ENCODE measurements at places on chromosomes 7 and 10.

DNA sequence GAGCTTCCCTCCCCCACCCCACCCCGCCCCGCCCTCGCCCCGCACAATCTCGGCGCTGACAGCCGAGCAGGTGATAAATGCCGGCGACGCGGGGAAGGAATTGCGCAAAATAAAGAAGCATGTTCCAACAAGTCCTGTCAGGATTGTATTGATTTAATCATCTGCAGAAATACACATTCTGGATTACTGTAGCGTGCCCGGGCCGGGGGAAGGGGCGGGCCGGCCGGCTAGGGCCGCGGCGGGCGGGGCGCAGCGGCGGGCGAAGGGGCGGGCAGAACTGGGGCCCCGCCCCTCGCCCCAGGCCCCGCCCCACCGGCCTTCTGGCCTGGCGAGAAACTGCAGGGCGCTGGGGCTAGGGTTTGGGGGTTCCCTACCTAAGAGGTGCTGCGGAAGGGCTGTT is 88.9 kb upstream of the PAX2 start:
- no peak for DNase-seq

GRCh38 chr10:63883861-63884260 is 362.7 kb downstream of the REEP3 start:
- no peak for DNase-seq

DNA sequence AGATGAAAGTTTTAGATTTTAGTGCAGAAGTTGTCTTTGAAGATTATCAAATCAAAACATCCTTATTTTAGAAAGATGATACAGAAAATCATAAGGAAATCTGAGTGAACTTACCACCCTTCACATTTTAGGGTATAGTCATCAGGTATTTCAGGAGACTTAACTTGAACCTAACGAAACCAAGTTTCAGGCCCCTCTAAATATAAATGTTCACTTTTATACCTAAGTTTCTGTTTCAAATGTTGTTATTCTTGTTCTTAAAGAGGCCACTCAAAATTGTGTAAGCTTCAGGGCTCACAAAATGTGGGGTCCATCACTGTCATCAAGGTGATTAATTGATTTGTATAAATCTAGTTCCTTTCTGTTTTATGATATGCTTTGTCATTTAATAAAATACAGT is 216.2 kb downstream of the KIAA1217 start:
- no peak for DNase-seq

GRCh38 chr7:132065193-132065988 is 509.0 kb upstream of the PODXL start:
- no peak for DNase-seq

DNA sequence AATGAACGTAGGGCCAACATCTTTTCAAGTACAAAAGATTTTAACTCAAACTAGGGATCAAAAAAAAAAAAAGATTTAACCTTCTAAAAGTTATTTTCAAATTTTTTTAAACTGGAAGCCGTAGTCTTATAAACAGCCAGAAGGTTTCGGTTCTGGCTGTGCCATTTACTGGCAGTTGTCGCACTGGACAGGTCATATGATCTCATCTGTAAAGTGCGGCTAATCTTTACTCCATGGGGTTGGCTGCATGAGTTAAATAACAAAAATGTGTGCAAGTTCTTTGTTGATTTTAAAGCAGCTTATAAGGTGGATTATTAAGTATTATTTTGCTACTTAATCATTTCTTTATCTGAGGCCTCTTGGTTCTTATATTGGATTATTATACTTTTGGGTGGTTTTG is 36.6 kb downstream of the TRUB1 start:
- DNase-seq, result no peak

DNA sequence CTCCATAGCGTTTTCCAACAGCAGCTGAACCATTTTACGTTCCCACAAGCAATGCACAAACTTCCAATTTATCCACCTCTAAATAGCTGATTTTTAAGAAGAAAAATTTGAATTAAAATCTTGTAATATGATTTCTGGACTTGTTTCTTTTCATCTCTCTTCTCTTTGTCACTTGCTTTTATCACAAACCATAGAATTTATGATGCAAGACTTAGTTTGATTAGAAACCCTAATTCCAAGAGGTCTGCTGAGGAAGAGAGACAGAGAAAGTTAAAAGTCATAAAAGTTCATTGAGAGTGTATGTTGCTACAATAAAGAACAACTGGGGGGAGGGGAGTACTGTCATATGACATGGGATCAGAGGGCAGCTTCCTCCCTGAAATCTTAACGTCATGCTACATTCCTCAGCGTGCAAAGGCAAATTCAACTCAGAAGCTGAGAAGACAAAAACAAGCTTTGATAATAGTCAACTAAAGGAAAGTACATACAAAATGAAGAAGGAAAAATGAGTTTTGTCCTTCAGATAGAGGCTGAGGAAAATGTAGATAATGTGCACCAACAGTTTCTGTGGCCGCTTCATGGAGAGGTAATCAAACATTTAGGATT is 18.4 kb upstream of the CUBN start:
- DNase-seq, result no peak

DNA sequence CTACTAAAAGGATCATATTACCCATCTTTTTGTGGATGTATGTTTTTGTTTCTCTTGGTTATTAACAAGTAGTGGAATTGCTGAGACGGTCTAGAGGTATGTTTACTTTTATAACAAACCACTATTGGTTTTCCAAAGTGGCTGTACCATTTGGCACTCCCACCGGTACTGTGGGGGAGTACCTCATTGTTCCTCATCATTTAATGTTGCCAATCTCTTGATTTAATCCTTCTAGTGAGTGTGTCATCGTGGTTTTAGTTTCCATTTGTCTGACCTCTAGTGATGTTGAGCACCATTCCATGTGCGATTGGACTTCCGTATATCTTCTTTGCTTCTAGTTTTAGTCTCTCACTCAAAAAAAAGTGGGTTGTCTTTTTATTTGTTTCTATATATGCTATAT is 50.4 kb downstream of the RBM33 start:
- no peak for DNase-seq

- no peak for DNase-seq
Observed at GRCh38 chr7:12647364-12648219, 39.8 kb upstream of the ARL4A start.

- no peak for DNase-seq
Observed at GRCh38 chr7:112282476-112283188, 76.1 kb downstream of the ZNF277 start.

DNA sequence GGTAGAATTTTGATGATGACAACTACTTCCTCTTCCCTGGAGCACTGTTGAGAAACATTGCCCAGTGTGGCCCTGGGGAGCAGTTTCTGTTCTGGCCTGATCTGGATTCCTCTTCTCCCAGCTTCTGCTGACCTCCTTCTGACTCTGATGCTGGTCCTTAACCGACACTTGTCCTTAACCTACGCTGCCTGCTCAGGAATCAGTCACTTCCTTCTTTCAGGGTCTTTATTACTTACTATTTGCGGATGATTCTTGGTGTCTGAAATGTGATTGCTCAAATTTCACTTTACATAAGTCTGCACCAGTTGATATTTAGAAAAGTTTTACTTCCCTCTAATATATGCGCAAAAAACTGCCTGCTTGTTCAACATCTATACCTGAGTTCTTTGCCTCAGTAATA is 164.1 kb downstream of the PTEN start:
- no peak for DNase-seq

DNA sequence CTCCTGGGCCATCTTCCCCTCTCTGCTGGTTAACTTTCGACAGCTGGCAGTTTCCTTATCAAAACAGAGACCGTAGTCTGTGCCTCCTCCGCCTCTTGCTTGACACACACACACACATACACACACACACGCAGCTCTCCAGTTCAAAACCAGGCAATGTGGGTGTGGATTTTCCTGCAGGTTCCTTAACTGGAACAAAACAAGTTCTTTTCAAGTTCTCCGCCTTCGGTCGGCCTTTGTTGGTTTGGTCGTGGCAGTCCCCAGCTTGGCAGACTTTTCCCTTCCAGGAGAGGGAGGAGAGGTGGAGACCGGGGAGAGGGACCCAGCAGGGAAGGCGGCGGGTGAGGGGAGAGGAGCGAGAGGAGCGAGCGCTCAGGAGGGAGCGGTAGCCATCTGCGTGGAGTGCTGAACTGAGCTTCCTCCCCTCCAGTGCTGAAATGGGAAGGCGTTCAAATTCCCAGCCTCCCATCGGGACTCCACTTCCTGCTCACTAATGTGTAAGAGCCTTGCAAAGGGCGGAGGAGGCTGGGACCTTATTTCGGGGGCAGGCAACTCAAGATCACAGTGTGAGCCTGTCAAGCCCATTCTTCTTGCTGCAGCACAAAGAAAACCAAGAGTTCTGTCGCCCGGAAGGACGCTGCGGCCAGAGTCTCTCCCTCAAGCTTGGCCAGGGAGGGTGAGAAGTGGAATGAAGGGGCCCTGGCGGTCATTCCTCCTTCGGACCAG is 120.6 kb downstream of the PRPF18 start:
- DNase-seq, result no peak

GRCh38 chr10:77943121-77943901 is 16.8 kb upstream of the DLG5 start:
- DNase-seq, result no peak

GRCh38 chr7:155684543-155684942 is 40.1 kb downstream of the RBM33 start:
- no peak for DNase-seq

GRCh38 chr7:36490419-36490830 is 100.8 kb downstream of the ANLN start:
- DNase-seq, result no peak

DNA sequence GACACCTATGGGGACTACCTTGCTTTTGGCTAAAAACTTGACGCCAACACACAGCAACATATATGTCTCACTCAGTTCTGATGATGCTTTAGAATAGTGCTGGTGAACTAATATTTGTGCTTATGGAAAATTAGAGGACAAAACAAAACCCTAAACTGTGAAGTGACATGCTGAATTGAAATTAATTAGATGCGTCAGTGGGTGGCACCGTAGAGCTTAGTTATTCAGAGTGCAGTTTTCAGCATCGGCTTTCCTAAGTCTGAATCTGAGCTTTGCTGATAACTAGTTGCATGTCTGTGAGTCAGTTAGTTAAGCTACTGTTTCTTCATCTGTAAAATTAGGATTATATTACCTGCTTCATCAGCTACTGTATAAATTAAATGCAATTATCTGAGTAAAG is 245.0 kb upstream of the SORCS1 start:
- no peak for DNase-seq

- DNase-seq, result no peak
Observed at GRCh38 chr10:352476-353235, 217.4 kb downstream of the ZMYND11 start.

- no peak for DNase-seq
Observed at GRCh38 chr10:95229724-95230627, 35.9 kb downstream of the ACSM6 start.

- DNase-seq, result no peak
Observed at GRCh38 chr10:86345859-86346798, 20.5 kb downstream of the GRID1 start.

- DNase-seq, result no peak
Observed at GRCh38 chr10:86647773-86648703, 6.3 kb upstream of the OPN4 start.

DNA sequence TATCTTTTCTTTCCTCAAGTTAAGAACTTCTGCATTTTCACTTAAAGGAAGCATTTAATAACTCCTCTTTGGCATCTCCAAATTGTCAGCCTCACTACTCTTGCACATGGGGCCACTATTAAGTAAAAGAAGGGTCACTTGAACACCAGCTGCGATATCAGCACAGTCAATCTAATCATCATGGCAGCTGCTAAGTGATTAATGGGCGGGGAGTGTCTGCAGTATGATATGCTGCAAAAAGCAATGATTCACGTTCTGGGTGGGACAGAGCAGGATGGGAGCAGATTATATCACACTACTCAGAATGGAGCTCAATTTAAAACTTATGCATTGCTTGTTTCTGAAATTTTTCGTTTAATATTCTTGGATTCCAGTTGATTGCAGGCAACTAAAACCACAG is 447.4 kb upstream of the PFKP start:
- no peak for DNase-seq

DNA sequence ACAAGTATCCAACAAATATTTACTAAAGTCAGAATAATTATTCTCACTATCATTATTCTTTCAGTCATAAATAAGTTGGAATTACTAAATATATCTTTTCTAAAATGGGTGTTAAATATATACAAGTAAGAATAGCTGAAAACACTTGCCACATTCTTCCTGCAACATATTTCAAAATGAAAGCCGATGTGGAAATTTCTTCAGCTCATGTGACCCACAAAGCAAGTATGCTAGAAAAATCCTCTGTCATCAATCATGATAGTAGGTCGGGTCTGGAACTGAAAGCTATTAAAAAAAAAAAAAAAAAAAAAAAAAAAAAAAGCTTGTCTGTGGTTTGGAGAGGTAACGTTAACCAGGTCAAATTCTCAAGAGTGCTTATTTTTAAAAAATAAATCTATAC is 344.7 kb downstream of the NEBL start:
- DNase-seq, result no peak

DNA sequence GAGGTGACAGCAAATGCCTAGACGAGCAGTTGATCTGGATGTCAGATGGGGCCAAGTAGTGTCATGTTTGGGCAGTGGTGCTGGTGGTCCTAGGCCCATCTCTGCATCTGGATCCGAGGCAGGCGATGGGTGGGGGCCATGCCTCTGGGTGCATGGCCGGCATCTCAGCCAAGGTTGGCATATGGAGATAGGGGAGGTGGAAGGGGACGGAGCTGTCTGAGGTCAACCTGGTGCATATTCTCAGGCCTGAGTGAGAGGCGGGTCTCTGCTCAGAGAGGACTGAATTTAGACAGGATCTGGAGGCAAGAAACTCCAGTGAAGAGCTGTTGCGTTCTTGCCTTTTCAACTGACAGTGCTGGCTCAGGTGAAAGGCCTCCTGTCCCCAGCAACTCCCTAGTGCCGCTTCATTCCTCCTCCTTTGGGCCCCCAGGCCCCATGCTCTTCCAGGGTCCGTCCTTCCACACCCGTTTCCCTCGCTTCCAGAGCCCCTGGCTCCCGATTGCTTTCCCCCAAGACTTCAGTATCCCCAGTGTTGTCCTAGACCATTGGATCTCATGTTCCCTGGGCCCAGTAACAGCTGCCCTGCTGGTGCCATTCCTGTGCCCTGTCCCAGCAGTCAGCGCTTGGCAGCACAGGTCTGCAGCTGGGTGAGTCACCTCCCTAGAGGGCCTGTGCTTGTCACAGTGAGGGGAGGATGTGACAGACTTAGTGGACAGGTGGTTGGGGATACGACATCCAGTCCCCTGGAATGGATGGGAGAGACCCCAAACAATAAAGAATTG is 32.6 kb downstream of the GBX1 start:
- no peak for DNase-seq

- DNase-seq, result no peak
Observed at GRCh38 chr10:77104459-77104980, 533.1 kb downstream of the KCNMA1 start.

- DNase-seq, result no peak
Observed at GRCh38 chr10:121262774-121263430, 335.3 kb downstream of the FGFR2 start.

GRCh38 chr7:155584763-155585531 is 38.6 kb upstream of the CNPY1 start:
- DNase-seq, result no peak

- DNase-seq, result no peak
Observed at GRCh38 chr10:102648269-102648888, 4.1 kb downstream of the TRIM8 start.

- no peak for DNase-seq
Observed at GRCh38 chr10:107656932-107657331, 492.4 kb upstream of the SORCS1 start.
